ENCODE measurements at places on chromosomes 6 and 20.
A peak's percentile ranks its signal among the peaks of the same experiment; 100 is the strongest.

- DNase-seq: no peak
Measured at GRCh38 chr20:23456409-23456808, 3.7 kb upstream of the CST11 start.

- peak; percentile 7 for DNase-seq
Measured at GRCh38 chr6:52834481-52834880, 6.1 kb downstream of the GSTA5 start.

- DNase-seq: no peak
Measured at GRCh38 chr20:50321797-50322480, 131.3 kb downstream of the CEBPB start.

DNA sequence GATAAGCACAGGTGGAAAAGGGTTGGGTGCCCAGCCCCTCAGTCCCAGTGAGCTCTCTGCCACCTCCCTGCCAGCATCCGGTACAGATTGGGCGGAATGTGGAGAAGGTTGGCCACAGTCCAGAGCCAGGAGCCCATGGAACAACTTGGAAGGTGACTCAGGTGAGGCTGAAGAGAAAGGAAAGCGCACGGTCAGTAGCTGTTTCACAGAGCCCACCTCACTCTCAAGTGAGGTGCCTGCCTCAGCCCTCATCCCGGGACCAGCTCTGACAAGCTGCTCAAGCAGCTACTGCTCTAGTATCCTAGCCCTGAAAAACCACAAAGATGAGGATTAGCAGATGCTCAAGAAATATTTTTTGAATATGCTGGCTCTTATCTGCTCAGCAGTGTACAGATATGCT, 1.1 kb upstream of the MMP24OS start:
- DNase-seq: no peak

- DNase-seq: no peak
Measured at GRCh38 chr20:14266246-14266645, 71.2 kb downstream of the FLRT3 start.

DNA sequence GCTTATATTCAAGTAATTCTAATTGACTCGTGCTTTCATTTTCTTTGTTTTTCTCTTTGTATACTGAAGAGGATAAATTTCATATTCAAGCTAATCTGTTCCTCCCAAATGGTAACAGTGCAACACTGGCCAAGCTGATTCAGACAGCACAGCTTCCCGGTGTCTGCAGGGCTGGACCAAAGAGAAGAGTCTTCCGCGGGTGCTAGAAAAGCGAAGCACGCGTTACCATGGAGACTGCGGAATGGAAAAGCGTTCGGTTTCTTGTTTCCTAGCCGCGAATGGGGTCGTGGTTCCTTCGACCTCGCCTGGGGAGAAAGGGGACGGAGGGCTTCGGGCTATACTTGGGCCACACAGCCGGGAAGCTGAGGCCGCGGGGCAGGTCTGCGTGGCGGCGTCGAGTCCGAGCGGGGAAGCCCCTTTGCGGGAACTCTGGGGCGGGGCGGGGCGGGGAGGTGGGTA, 6.2 kb upstream of the ZNF311 start:
- peak; percentile 64 for DNase-seq
